Stimulated activated CD4-positive, alpha-beta T cell treated with anti-CD3 and anti-CD28 coated beads, Interleukin-12 subunit alpha, Interleukin-12 subunit beta, amount 100 ng/mL, for 24 hours (primary cell): ENCODE measurements at places on chromosomes 6 and 20.

DNA sequence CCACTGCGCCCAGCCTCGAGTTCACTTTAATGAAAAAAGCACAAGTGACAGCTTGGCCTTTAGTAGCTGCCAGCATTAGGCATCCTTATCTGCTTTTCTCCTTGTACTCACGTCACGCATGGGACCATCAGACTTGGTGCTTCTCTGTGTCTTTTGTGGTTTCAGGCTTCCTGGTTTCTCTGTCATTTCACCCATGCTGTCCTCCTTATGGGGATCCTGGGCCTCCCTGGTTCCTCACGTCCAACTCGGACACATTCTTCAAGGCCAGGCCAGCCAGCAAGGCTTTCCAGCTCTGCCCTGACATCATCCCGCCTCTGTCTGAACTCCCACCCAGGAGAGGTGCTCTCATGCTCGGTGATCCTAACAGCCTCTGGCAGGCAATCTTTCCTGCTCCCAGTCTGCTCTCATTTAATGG, 83.2 kb downstream of the TIAM2 start:
- DNase-seq, result no peak

GRCh38 chr6:111862741-111863140, 10.5 kb downstream of the FYN start:
- DNase-seq, result no peak

DNA sequence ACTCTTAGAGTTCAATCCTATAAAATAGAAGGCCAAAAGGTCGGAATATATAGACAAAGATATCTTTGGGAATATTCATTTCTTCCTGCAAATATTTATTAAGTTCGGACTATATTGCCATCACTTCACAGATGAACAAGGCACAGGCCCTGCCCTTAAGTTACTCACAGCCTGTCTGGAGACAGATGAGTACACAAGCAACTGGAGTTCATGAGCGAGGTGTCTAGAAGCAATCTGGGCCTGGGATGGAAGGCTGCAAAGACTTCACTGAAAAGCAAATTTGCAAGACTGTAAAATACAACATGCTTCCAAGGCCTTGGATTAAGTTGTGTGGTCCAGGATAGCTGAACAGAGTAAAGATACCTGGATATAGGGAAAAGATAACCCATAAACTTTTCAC, 56.7 kb upstream of the CEP85L start:
- no peak for DNase-seq

- no peak for DNase-seq
Measured at GRCh38 chr6:158516098-158516497, 43.8 kb upstream of the TMEM181 start.

GRCh38 chr6:15260099-15260821, 14.4 kb downstream of the JARID2 start:
- DNase-seq, result no peak

GRCh38 chr20:32580970-32581838, 3.9 kb downstream of the NOL4L start:
- DNase-seq, result no peak

DNA sequence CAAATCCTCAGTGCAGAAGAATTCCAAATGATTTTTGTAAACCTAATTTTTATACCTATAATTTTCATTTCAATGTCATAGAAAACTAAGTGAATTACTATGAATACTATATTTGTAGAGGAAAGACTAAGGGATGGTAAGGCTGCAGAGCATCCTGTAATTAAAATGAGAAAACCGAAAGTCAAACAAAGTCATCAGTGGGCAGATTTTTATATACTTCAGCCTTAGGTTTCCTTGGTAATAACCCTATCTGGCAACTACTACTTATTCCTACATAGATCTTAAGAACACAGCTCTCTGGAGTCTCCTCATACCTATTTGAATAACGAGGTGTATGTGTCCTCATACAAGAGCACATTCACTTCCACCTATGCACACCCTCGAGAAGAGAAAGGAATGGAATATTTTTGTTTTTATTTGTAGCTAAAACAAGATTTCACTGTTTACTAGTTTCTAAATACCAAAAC, 117.9 kb upstream of the SGK1 start:
- DNase-seq, result no peak

GRCh38 chr20:46555370-46555956, 5.0 kb upstream of the OCSTAMP start:
- no peak for DNase-seq

DNA sequence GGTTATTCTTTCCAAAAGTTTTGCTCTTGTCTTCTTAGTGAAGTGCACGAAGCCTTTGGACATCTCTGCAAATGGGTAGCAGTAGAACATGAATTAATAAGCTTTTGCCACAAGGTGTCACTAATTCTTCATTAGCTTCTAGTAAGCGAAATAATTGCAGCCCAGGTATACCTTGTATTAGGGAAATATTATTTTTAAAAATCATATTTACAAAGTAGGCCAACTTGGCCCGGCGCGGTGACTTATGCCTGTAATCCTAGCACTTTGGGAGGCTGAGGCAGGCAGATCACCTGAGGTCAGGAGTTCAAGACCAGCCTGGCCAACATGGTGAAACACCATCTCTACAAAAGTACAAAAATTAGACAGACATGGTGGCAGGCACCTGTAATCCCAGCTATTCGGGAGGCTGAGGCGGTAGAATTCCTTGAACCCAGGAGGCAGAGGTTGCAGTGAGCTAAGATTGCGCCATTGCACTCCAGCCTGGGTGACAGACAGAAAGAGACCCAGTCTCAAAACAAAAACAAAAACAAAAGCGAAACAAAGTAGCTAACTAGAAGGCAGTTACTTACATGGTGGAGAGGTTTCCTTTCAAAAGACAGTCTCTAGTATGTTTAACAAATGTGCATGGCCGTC, 8.8 kb upstream of the RSPH3 start:
- no peak for DNase-seq

- no peak for DNase-seq
Measured at GRCh38 chr6:108521616-108522107, 39.1 kb upstream of the FOXO3 start.

- DNase-seq, result no peak
Measured at GRCh38 chr6:22149501-22150367, 147.1 kb downstream of the PRL start.

DNA sequence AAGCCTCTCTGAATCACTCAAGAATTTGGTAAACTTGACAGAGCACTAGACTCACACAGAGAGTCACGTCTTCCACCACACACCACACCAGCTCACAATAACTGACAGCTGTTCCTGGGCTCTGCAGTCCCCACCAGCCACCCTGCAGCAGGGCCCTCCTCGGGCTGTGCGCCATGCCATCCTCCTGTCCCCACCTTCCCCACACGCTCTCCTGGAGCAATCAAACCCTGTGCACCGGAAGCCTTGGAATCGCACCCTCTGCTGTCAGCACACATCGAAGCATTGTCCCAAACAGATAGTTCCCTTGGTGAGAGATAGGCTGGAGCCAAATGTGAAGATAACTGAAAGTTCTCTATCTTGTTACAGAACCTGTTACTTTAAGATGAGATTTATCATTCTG, 191.0 kb downstream of the TBXT start:
- DNase-seq, result no peak

DNA sequence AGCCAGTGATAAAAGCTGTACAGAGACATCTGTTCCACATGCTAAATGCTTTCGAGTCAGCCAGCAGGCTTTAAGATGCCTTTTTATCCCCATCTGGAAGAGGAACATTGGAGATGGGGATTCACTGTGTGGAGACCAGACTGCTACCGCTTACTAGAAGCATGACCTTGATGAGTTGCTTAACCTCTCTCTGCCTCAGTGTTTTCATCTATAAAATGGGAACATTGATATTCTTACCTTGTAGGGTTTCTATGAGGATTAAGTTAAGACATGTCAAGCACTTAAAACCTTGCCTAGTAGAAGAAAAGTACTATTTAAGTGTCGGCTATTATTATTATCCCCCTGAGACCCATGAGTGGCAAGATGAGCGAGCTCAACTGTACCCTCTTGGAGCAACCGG, 165.3 kb upstream of the SNX9 start:
- DNase-seq, result no peak

- DNase-seq, result no peak
Measured at GRCh38 chr20:54144847-54145414, 28.9 kb downstream of the CYP24A1 start.

GRCh38 chr6:129653746-129654145, 56.2 kb downstream of the ARHGAP18 start:
- no peak for DNase-seq

DNA sequence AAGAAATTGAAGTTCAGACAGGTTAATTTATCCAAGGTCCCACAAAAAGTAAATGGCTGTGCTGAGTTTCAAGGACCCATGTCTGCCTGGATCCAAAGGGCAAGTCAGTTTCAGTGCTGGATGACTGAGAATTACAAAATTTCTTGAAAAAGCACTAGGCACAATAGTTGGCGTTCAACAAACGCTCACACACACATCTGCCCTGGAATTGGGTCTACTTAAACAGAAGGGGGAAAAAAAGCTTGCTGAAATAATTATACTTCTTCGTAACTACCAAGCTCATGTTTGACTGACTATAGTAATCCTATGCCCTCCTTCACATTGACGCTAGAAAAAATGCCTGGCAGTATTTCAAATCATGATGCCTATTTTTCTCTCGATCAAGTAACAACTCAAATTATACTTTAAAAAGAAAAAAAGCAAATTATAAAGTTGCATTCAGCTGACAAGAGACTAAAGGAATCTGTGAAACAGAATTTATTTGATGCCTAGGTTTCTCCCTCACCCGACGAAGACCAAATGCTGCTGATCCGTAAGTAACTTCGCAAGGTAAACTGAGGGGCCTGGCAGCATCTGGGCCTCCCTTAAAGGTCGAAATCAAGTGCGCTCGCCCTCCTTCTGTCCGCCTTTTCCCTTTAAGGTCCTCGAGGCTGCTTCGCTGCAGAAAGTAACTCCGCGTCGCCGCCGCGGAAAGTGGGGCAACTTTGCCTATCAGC, 650 bp upstream of the CD2AP start:
- no peak for DNase-seq

- DNase-seq, result no peak
Measured at GRCh38 chr6:69337311-69337710, 459.5 kb downstream of the LMBRD1 start.

DNA sequence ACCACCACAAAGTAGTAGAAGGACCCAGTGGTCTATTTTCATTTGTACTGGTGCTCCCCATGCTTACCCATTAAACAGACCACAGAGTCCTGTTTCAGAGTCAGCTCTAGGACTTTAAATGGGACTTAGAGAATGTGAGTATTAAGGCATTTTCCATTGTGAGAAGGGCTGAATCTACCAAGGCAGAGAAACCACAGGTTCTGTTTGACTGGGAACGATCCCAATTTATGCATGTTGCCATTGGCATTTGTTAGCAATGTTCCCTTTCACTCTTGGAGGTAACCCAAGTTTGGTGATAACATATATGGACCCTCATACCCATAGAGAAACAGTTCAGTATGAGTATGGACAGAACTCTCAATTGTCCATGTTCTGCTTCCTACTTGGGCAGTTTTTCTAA, 672.8 kb downstream of the KIF16B start:
- DNase-seq, result no peak

DNA sequence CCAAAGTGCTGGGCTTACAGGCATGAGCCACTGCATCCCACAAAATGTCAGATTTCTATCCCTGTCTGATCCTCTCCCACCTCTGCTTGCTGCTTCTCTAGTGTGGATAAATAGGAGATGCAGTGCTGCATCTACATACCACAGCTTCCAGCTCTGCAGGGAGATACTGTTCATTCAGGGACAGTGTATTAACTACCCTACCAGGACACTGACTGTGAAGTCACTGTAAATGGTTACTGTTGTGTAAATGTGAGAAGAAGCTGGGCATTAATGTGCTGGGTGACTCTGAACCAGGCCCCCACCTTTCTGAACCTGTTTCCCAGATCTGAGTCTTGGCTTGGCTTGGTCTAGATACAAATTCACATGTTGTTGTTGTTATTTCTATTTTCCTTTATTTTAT, 488.6 kb upstream of the SULF2 start:
- DNase-seq, result no peak

- DNase-seq, result no peak
Measured at GRCh38 chr6:74091136-74091793, 395.3 kb downstream of the CD109 start.

- no peak for DNase-seq
Measured at GRCh38 chr20:62136283-62137091, 6.7 kb downstream of the PSMA7 start.

DNA sequence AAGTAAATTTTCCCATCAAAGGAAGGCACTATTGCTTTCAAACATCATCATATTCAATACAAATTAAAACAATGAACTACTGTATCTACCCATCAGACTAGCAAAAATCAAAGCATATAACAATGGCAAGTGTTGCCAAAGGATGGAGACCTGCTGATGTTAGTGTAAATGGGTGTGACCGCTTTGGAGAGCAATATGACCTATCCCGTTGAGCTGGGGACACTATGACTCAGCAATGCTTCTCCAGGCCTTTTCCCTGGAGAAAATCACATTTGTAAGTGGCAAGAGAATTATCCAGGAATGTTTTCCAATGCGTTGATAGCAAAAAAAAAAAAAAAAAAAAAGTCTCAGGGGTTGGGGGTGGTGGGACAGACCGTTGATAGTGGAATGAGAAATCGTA, 46.1 kb downstream of the PHACTR3 start:
- no peak for DNase-seq

GRCh38 chr20:50323209-50323608, 132.6 kb downstream of the CEBPB start:
- no peak for DNase-seq

- DNase-seq, result no peak
Measured at GRCh38 chr6:156638581-156638980, 138.6 kb upstream of the ARID1B start.

DNA sequence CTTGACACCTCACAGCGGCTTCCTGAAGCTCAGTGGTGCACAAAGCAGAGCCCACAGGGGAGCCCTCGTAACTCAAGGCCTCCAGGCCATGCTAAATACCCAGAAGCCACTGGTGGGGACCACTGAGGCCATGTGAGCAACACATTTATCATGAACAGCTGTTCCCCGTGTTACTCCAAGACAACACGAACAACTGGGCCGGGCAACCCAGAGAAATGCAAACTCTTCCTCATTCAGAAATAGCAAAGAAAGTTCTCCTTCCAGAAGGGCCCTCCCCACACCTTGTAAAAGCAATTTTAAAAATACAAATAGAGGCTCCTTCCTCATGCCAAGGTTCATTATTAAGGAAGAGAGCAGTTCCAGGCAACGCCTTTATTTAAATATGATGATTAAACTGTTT, 36.3 kb upstream of the SLCO4A1 start:
- no peak for DNase-seq

GRCh38 chr6:10595731-10596664, 74.8 kb downstream of the GCNT2 start:
- DNase-seq, result no peak
